ENCODE measurements at places on chromosomes 4 and X.

- DNase-seq = no peak
Observed at GRCh38 chr4:82905205-82905604, 4.7 kb downstream of the THAP9 start.

DNA sequence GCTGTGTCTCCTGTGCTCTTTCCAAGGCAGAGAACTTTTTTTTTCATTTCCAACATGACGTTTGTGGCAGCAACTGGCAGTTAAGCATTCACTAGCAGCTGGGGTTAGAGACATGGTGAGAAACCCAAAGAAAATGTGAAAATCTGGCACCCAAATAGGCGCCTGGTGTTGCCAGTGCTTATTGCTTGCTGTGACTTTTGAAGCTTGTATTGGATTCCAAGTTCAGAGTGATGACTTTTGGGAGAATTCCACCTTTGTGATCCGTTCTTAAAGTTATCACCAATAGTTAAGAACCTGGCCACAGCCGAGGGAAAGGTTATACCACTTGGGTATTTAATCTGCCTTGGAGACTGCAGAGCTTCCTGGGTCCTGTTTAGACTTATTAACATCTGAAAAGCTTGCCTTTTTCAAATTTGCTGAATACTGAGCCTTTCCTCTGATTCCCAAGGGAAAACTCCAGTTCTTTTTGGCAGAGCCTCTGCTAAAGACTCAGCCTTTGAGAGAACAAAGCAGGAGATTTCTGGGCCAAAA is 101.0 kb downstream of the OPHN1 start:
- DNase-seq = no peak

DNA sequence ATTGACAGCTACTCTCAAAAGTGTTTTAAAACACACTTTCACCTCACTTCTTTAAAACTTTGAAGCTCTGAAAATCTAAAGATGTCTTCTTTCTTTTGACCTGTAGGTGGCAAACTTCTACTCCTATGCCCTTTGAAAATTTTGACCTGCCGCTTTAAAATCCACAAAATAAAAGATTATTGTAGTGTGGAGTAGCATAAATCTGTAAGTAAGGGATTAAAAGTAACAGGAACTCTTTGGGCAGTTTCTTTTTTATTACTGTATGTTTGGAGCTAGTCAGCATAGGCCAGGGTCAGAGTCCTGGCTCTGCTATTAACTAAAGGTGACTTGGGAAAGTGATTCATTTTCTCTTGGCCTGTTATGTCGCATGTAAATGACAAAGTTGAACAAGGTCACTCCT is 25.5 kb downstream of the BBS12 start:
- no peak for DNase-seq

GRCh38 chrX:109300415-109300814 is 181.5 kb downstream of the GUCY2F start:
- DNase-seq = no peak

DNA sequence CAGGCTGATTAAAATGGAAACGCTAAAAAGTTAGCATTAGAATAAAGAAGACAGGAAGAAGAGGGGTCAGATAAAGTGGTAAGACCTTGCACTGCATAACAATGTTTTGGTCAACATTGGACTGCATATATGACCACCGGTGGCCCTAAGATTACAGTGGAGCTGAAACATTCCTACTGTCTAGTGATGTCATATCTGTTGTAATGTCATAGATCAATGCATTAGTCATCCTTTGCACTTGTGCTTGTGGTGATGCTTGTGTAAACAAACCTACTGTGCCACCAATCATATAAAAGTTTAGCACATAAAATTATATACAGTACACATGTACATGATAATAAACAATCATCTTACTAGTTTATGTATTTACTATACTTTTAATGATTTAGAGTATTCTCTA is 73.0 kb downstream of the TMEM165 start:
- DNase-seq = no peak

DNA sequence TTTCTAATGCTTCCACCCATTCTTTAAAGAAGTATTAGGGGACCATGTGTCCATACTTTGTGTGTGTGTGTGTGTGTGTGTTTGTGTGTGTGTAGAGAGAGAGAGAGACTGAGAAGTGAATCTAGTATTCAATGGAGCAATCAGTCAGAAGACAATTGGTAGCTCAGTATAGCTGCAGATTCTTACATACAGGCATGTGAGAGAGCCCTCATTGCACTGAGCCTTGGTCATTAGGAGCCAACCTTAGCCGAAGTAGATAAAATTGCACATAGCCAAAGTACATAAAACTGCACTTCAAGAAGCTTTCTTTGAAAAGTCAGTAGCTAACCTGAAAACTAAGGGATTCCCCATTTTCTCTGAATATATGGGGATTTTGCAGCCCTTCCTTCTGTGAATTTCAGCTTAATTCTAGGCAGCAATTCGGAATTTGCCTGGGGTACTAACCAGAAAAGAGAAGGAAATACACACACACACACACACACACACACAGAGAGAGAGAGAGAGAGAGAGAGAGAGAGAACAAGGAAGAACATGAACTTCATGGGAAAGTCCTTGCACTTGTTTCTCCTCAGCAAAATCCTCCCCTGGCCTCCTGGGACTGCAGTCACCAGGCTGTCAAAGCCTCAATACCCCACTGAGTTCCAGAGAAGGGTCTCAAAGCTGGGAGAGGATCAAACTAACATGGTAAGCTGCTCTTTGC is 1.7 kb upstream of the PRDM8 start:
- no peak for DNase-seq

DNA sequence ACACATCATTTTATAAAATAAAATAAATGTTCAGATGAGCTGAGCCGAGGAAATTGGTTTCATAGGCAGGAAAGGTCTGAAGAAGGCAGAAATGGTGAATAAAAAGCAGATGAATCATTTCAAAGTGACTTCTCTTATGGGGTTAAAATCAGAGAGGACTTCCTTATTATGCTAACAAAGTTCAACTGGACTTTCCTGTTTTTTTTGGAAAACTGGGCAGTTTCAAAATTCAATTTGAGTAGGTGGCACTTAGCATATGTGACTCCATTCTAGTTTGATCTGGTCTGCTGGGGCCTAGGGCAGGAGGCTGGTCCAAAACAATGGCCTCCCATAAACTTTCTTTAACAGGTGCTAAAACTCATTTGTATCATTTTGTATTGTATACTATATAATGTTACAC is 1794.9 kb upstream of the TENM3 start:
- DNase-seq = no peak

DNA sequence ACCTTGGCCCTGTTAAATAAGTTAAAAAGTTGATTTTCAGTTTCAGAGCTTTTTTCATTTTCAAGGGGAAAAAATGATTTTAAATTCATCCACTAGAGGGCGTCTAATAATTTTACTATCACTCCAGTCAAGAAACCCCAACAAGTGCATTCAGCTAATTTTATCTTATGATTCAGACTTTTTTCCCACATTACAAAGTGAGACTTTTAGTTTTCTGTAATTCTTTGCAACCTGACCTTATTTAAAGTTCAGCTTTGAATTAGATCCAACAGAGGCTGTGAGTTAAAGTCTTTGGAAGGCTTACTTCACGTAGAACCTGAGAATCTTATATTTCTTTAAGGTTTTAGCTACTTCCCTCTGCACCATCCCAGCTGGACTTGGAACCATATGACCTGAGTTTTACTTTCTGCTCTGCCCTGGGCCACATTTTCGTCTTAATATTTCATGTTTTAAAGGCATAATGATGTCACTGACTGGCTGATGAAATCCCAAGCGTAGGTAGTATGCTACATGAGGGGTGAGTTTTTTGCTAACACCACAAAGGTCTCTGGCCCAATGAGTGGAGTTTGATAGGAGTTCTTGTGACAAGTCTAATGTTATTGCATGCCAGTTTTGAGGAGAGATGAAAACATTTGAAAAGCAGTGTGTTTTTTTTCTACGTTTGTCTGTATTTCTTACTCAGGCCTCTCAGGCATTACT is 7.2 kb downstream of the GNRHR start:
- DNase-seq = no peak

Measured in stimulated activated CD8-positive, alpha-beta memory T cell treated with anti-CD3 and anti-CD28 coated beads, Interleukin-4, amount 100 ng/mL, for 24 hours (primary cell).